Subcutaneous adipose tissue (tissue), 4 donors: ENCODE measurements at places on chromosomes 16 and 17. TPM values are rescaled to one million over a fixed set of nuclear protein-coding genes. Genes with fewer than 3 reads are reported as not detected.

The KRT31 gene
- not detected for total RNA-seq

The TP53TG3B gene
- total RNA-seq: not detected

The SLC7A6OS gene
- total RNA-seq: 14.3 TPM

The ZNF778 gene
- total RNA-seq: 15.9 TPM

The UTS2R gene
- total RNA-seq: not detected

The ABCA6 gene
- total RNA-seq: 220 TPM

The FAM83G gene
- total RNA-seq: 2.0 TPM

The MYO1D gene
- 102 TPM for total RNA-seq

The OR1A1 gene
- not detected for total RNA-seq

The MGAT5B gene
- total RNA-seq: 0.88 TPM

The SBK1 gene
- total RNA-seq: 0.17 TPM

The TNFRSF17 gene
- not detected for total RNA-seq

The CDC42EP4 gene
- total RNA-seq: 87.9 TPM

The GNAO1 gene
- 0.44 TPM for total RNA-seq

The ADAD2 gene
- total RNA-seq: not detected

The TMEM186 gene
- total RNA-seq: 2.3 TPM

The GRAPL gene
- total RNA-seq: 1.2 TPM

The TRPV3 gene
- total RNA-seq: 2.8 TPM

The LLGL2 gene
- 2.9 TPM for total RNA-seq

The KRT24 gene
- not detected for total RNA-seq

The KRT28 gene
- total RNA-seq: not detected

The CA5A gene
- not detected for total RNA-seq

The CARD14 gene
- not detected for total RNA-seq

The AANAT gene
- not detected for total RNA-seq

The LDHD gene
- 12.6 TPM for total RNA-seq

The MMP25 gene
- total RNA-seq: not detected
